Skeletal muscle cell (primary cell): ENCODE measurements at places on chromosomes 4 and X.

DNA sequence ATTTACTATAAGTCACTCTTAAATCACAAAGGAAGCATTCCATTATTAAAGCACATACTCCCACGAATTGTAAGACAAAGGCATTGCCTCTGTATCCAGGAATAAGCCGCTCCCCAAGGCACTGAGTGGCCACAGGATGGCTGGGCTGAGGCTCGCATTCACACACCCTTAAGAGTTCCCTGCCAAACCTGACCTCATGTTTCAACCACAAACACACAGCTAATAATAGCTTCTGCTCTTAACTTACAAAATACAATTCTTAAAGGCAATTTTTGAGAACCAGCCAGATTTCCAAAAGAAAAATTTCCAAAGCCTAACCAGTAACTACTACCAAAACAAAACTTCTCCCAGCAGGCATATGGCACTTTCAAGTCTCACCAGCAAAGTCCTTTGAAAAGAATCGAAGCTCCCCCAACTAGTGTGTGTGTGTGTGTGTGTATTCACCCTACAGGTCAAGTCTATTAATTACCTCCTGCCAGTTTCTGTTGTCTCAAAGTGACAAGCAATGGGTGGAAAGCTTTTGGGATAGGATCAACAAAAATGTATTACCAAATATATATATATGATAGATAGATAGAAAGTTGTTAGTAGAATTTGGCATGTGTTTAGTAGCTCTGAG, 36.0 kb downstream of the ARHGAP6 start:
- peak; percentile 69 for DNase-seq

DNA sequence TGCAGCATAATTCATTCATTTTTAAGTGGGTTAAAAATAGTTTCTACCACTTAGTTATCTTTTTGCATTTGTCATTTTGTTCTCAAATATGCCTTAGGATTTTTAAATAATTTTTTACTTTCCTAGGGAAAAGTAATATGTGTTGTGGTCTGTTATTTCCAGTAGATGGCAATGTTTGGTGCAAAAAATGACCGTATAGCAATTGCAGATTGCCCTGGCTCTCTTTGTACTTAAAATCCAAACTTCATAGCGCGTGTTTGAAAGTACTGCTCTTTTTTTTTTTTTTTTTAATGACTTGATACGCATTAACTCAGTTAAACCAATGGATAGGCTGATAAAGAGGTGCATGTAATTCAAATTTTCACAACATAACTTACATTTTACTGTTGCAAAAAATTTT, 74.4 kb upstream of the RBMX start:
- DNase-seq, result no peak

DNA sequence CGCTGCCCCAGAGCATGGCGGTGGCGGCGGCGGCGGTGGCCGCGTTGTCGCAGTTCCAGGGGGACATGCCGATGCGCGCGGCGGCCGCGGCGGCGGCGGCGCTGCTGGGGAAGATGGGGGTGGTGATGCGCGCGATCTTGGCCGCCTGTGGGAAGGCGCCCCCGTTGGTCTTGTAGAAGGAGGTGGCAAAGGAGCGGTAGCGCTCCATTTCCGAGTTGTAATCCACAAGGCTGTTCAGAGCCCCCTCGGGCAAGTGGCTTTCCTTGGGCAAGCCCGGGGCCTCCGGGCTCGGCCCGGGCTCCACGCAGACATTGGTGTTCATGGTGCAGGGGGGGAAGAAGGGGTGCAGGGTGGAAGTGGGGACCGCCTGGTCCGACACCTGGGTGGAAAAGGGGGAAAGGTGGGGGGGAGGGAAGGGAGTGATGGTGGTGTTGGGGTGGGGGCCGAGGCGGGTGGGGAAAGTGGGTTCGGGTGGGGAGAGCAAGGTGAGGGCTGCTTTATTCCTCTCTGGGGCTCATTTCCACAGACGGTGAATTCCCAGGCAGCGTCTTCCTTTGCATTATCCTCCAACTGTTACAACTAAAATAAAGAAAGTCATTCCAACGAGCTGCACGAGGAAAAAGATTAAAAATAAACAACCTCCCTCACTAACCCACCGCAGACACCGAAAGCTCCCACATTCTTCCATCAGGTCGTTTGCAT, 3.1 kb downstream of the CXXC4 start:
- no peak for DNase-seq

- DNase-seq, result no peak
Observed at GRCh38 chrX:143340190-143340589, 177.1 kb downstream of the SPANXN3 start.

DNA sequence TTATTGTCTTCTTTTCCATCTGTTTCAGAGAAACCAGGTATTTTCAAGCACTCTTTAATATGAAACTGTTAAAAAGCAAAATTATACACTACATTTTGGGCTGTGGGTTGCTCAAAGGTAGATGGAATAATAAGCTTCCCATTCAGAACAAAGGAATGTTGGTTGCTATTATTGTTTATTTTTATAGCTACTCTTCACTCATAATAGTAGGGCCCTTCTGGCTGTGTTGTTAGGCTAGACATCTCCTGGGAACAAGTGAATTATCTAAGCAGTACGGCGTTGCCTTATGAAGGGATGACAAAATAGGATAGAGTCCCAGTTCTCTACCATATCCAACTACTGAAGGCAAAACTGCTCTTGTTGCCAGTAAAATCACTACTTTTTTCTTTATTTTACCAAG, 34.2 kb downstream of the TENM3 start:
- DNase-seq, result no peak

GRCh38 chr4:87848622-87849351, 16.0 kb downstream of the MEPE start:
- no peak for DNase-seq

DNA sequence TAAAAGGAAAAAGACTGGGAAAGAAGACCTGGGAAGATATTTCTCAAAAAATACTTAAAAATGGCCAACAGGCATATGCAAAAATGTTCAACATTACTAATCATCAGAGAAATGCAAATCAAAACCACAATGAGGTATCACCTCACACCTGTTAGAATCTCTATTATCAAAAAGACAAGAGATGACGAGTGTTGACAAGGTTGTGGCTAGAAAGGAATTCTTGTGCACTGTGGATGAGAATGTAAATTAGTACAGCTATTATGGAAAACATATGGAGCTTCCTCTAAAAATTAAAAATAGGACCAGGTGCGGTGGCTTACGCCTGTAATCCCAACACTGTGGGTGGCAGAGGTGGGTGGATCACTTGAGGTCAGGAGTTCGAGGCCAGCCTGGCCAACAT, 50.0 kb downstream of the C4orf46 start:
- DNase-seq, result no peak

- DNase-seq, result no peak
Observed at GRCh38 chrX:66015900-66016689, 23.8 kb downstream of the VSIG4 start.

- peak; percentile 21 for DNase-seq
Observed at GRCh38 chr4:141851246-141851891, 215.0 kb downstream of the IL15 start.

DNA sequence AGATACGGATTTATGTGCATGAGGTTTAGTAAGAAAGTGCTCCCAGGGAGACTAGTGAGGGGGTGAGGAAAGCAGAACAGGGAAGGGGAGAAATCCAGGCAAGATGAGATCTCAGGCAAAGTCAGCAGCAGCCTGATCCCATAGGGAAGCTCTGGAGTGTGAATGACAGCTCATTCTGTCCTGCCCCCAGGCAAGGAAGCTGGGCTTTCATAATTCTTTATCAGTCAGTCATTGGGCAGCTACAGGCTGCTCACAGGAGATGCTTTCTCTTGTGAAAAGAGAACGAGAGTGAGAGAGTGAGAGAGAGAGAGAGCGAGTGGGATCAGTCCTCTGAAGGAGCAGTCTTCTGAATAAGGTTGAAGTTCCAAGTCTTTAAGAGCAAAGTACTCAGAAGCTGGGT, 48.1 kb downstream of the SRPX start:
- DNase-seq, result no peak

DNA sequence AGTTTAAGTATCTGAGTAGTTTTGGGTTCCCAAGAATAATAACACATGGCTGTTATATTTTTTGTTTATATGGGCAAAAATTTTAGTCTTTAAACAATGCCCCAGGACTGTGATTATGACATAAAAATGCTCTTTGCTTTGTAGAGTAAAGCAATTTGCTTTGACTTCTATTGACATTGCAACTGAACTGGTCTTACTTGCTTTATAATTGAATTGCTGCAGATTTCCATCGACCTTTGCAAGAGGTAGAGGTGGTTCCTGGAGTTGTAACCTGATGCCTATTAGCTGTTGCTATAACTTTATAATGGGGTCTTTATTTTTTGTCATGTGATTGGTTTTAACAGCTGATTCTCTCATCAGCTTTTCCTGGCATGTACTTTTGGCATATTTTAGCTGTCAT, 302.9 kb downstream of the ARHGAP10 start:
- DNase-seq, result no peak

DNA sequence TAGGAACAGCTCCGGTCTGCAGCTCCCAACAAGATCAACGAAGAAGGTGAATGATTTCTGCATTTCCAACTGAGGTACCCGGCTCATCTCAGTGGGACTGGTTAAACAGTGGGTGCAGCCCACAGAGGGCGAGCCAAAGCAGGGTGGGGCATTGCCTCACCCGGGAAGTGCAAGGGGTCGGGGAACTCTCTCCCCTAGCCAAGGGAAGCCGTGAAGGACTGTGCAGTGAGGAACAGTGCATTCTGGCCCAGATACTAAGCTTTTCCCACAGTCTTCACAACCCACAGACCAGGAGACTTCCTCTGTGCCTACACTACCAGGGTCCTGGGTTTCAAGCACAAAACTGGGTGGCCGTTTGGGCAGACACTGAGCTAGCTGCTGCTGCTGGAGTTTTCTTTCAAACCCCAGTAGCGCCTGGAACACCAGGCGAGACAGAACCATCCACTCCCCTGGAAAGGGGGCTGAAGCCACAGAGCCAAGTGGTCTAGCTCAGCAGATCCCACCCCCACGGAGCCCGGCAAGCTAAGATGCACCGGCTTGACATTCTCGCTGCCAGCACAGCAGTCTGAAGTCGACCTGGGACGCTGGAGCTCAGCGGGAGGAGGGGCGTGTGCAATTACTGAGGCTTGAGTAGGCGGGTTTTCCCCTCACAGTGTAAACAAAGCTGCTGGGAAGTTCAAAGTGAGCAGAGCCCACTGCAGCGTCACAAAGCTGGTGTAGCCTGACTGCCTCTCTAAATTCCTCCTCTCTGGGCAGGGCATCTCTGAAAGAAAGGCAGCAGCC, 84.6 kb downstream of the THOC2 start:
- DNase-seq, result peak; percentile 18

DNA sequence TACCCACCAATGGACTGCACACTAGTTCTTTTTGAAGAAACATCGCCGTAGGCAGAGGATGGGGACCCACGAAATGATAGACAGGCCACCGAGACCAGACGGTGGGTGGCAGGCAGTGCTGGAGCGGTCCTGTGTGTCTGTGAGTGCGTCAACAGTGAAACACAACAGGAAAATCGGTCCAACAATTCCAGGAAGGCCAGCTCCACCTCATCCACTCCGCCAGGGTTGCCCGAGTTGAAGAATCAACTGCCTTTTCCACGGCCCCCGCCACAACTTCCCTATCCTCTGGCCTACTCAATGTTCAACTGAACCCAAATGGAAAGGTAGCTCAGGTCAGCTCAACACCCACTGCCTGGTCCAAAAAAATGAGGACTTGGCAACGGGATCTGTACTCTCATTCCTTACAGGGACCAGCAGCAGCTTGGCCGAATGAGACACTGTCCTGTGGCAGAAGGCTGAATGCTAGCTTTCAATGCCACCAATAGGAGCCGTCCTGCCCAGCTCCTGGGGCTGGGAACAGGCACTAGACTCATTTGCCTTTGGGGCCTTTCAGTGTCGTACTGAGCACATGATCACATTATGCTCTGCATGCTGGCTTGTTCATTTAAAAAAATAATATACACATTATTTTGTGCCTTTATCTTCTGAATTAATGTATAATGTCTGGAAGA, 43.5 kb downstream of the MID1 start:
- no peak for DNase-seq

DNA sequence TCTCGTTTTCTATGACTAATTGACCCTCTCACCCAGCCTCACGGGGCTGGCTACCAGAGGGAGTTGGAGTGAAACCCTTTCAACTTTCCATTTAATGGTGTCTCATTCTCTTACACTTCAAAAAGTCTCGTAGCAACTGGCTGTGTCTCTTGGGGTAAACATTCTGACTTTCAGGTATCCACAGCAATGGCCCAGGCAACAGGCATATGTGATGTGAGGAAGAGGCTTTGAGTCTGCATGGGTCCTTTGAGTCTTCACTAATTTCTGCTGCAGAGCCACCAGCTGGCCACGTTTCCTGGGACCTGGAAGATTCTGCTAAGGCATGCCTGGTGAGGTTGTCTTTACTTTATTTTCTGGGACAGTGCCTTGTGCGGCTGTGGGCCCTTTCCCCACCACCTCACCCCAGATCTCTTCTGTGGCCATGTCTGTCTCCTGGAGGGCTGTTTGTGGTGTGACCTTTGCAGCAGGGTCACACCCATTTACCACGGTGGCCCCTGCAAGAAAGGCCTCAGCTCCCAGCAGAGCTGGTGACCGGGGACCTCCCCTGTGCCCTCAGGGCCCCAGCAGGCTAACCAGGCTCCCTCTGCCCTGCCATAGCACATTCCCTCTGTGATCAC, 112.5 kb upstream of the FRG1 start:
- DNase-seq, result no peak

DNA sequence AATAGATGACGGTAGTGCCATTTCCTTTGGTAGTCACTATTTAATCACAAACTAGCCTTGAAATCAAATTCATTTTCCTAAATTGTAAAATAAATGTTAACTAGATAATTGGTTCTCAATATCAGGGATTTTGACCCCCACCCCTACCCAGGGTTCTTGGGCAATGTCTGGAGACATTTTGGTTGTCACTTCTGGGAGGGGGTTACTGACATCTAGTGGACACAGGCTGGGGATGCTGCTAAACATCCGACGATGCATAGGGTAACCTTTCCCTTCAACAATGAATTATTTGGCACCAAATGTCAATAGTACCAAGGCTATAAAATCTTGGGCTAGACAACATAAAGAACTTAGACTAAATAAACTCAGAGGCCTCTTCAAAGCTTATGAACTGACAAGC, 285.8 kb upstream of the TRPC5 start:
- no peak for DNase-seq

DNA sequence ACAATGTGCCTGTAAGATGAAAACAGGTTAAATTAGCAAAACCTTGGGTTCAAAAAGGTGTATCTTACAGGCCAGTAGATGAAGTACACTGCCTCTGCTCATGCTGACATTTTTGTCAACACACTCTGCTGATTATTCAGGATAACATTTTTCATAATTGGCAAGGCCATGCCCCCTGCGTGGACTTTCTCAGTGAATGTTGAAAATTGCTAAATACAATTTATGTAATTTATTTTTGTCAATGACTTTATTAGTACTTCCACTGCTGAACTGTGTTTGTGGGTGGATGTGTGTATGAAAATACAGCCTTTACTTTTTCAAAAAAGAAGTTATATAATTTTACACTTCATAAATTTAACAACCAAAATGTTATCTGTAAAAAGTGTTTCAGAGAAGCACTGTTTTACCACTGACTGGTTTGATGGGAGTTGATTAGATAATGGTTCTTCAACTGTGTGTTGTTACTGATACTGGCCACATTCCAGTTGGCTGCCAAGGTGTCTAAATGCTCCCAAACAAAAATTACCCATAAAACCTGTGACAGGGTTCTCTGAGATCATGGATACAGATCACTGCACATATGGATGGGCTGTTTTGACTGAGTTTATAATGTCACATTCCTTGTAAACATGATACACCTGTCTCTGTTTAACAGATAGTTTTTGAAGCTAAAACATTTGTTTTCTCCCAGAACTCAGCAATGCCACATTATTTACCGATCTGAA, 151.9 kb upstream of the SLC7A11 start:
- no peak for DNase-seq
